ENCODE measurements at places on chromosomes 2 and 18. TPM values are rescaled to one million over a fixed set of nuclear protein-coding genes. Genes with fewer than 3 reads are reported as not detected.
A peak's percentile ranks its signal among the peaks of the same experiment; 100 is the strongest.

DNA sequence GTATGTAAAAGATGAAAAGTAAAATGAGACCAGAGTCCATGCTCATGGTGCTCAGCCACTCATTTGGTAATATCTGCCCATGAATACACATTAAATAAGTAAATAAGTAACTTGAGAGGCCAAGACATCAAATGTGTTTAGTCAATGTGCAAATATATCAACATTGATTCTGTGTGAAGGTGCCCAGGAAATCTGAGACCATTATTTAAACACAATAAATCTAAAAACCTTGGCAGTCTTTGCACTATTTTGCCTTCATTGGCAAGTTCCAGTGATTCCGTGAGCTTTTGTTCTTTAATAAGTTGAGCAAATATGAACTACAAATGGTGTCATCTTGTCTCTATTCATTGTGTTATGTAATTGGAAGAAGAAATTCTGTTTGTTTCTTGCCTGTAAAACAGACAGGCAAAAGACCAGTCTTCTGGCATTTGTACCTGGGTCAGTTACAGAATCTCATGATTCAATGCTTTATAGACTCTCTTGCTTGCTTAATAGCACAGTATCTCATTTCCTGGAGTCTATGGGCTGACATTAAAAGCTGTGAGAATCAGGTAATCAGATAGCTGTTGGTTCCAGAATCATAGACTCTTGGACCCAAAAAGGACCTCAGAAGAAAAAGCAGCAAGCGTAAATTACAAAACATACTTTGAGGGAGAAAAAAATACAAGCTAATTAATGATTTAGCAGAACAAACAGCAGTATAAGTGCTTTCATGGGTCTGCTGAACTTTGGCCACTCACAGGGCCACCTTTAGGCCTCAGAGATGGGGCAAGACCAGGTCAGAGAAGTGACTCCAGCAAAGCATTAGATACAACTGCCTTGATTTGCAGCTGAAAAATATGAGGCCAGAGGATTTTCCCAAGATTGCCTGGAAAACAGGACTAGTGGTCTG is 20.0 kb upstream of the SERPINB3 start:
- peak; percentile 31 for DNase-seq

- DNase-seq, result no peak
Measured at GRCh38 chr18:56501896-56502295, 136.5 kb downstream of the TXNL1 start.

The TPRKB gene
- 18.9 TPM for total RNA-seq

- no peak for DNase-seq
Measured at GRCh38 chr18:63213331-63213900, 106.2 kb downstream of the BCL2 start.

The NETO1 gene
- total RNA-seq, result under 0.01 TPM

- DNase-seq, result no peak
Measured at GRCh38 chr2:134312482-134312881, 58.6 kb downstream of the MGAT5 start.

The TMEM37 gene
- 1.1 TPM for total RNA-seq

- DNase-seq, result no peak
Measured at GRCh38 chr2:149028377-149028776, 10.1 kb upstream of the LYPD6B start.

GRCh38 chr2:179650420-179650819 is 211.0 kb downstream of the ZNF385B start:
- DNase-seq, result no peak

- DNase-seq, result no peak
Measured at GRCh38 chr2:39805936-39806608, 27.0 kb upstream of the THUMPD2 start.

The ECEL1 gene
- total RNA-seq, result not detected

The ASB18 gene
- under 0.01 TPM for total RNA-seq

The EPHA4 gene
- 12.7 TPM for total RNA-seq

- DNase-seq, result no peak
Measured at GRCh38 chr18:57954935-57955334, 89.1 kb upstream of the NEDD4L start.

DNA sequence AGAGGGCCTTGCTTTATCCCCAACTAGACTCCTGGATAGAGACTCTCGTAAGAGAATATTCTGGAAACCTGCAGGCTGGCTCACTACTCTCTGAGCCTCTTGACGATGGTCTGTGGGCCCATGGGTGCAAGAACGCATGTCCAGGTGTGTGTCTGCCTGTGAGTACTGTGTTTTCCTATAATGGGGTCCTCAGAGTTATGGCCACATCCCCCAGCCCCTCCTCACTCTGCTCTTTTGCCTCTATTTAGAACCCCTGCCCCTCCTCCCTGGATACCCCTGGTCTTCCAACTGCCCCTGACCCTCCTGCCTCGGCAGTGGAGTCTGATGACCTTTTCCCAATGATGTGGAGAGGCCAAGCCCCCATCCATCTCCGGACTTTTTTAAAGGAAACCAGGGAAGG is 148.1 kb downstream of the ZFP36L2 start:
- DNase-seq, result peak; percentile 30

The TEKT4 gene
- not detected for total RNA-seq

GRCh38 chr2:48749291-48750127 is 6.0 kb downstream of the LHCGR start:
- no peak for DNase-seq

DNA sequence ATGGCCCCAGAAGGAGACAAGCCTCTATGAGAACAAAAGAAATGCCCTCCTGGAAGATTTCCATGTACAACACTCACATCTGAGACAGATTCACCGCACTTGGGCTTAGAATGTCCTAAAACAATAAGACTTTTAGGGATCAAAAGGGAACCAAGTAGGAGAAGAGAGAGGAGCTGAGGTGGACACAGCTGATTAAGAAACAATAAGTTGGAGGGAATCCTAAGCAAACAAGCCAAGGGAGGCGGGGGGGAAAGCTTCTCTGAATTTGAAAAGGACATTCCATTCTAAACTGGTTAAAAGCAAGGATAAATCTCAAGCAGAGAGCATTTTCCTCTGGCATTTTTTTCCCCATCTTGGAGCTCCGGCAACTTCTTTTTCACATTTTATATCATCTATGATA is 9.9 kb downstream of the ACVR1 start:
- DNase-seq, result peak; percentile 53

- DNase-seq, result no peak
Measured at GRCh38 chr2:172440795-172441194, 13.4 kb downstream of the ITGA6 start.

DNA sequence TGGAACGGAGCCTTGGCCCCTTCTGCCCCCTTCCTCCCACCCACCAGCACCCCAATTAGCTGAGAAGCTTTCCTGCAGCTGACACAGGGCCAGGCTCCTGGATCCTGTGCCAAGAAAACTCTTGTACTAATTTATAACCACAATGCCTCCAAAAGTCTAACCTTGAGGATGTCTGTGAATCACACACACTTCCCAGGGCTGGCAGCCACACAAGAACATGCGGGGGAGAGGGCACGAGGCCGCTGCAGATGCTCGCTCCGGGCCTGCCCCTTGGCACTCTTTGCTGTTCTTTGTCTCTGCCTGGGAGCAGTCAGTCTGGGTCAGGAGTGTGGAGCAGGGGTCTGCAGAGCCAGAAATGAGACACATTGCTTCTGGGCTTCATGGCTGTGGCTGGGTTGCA is 62.7 kb upstream of the KIF5C start:
- peak; percentile 71 for DNase-seq

GRCh38 chr2:45496869-45497268 is 114.2 kb downstream of the SRBD1 start:
- DNase-seq, result no peak

- peak; percentile 65 for DNase-seq
Measured at GRCh38 chr2:141438536-141438935, 692.3 kb downstream of the LRP1B start.

- no peak for DNase-seq
Measured at GRCh38 chr18:57026316-57026715, 120.6 kb upstream of the BOD1L2 start.

The DSC3 gene
- total RNA-seq, result under 0.01 TPM

- DNase-seq, result no peak
Measured at GRCh38 chr2:9554921-9555296, 721 bp downstream of the ADAM17 start.

The HJURP gene
- total RNA-seq, result 3.5 TPM
